Adrenal gland (tissue), 19 donors: ENCODE measurements at places on chromosomes 16 and 17. TPM values are rescaled to one million over a fixed set of nuclear protein-coding genes. Genes with fewer than 3 reads are reported as not detected.

SLC16A6 gene
- 2.6 TPM for total RNA-seq

- DNase-seq, result no peak
Measured at GRCh38 chr16:66843191-66843590, 1.0 kb upstream of the CA7 start.

GRCh38 chr16:81821436-81822128, 42.5 kb downstream of the PLCG2 start:
- no peak for DNase-seq

CPHXL2 gene
- not detected for total RNA-seq

GRCh38 chr17:65527381-65527780, 34.1 kb downstream of the AXIN2 start:
- DNase-seq, result no peak

HAP1 gene
- total RNA-seq, result not detected

GRCh38 chr16:8929086-8929748, 34.5 kb downstream of the USP7 start:
- no peak for DNase-seq

DNA sequence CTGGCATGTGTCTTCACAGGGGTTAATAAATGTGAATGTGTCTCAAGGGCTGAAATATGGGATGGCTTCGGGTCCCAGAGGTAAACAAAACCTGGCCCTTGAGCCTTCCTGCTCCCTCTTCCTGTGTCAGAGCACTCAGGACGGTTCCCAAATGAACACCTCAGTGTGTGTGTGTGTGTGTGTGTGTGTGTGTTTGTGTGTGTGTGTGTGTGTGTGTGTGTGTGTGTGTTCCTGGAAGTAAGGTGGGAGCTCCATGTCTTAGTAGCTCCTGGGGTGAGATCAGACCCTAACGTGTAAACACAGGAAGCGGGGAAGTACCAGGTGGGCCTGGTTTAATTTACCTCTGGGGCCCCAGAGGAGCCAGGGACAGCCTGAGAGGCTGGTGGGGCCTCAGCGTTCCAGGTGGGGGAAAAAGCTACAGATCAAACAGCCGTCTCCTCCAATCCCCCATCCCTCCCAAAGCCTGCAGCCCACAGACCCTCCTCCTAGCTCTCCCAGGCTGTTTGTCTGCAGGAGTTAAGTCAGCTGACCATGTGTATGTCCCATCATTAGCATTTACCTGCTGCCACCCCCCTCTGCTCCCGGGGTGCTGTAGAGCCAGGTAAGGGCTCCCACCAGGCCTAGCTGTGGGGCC, 6.1 kb downstream of the KIF19 start:
- DNase-seq, result no peak

NRN1L gene
- 0.81 TPM for total RNA-seq

- no peak for DNase-seq
Measured at GRCh38 chr17:6279659-6280058, 155.3 kb downstream of the AIPL1 start.

DNA sequence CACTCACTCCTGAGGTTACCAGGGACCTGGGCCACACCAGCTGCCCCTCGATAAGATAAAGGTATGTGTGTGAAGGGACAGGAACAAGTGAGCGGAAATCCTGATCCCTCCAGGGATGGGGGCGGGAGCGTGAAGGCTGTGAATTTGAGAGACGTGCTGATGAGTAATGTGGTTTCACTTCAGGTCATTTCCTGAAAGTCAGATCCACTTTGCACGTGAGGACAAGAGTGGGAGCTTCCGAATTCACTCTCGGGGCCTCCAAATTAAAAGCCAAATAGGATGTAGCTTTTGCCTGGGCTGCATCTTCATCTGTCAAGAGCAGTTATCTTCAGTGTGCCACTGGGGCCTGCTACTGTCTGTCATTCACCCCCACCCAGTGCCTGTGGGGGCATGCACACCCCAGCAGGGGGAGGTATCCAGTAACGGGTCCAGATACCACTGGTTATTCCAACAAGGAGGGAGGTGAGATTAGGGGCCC, 87.4 kb upstream of the LHX1 start:
- no peak for DNase-seq

GAST gene
- not detected for total RNA-seq

GRCh38 chr17:64491034-64491860, 5.6 kb downstream of the POLG2 start:
- DNase-seq, result peak; percentile 44
